IMR-90 (cell line): ENCODE measurements at places on chromosomes 7 and 10. TPM values are rescaled to one million over a fixed set of nuclear protein-coding genes. Genes with fewer than 3 reads are reported as not detected.

The UNC5B gene
- 1.4 and 1.6 TPM in 2 replicates for total RNA-seq

The CHCHD3 gene
- 122 and 141 TPM in 2 replicates for total RNA-seq

The TMEM178B gene
- total RNA-seq = under 0.01 TPM in 2 replicates

The CNPY1 gene
- total RNA-seq = not detected in 2 replicates

The CRHR2 gene
- total RNA-seq = not detected in 2 replicates

The FGFR2 gene
- under 0.01 TPM in 1 of 2 replicates, not detected in the other for total RNA-seq

The GPC2 gene
- 1.4 and 1.8 TPM in 2 replicates for total RNA-seq

The KCNIP2 gene
- under 0.01 TPM in 1 of 2 replicates, not detected in the other for total RNA-seq

The NUTM2B gene
- under 0.01 and 0.18 TPM in 2 replicates for total RNA-seq

The PSTK gene
- 4.1 and 4.7 TPM in 2 replicates for total RNA-seq
